ENCODE measurements at places on chromosomes 11 and 22.
A peak's percentile ranks its signal among the peaks of the same experiment; 100 is the strongest.

- DNase-seq = no peak
Measured at GRCh38 chr22:43173566-43173965, 13.4 kb downstream of the TTLL12 start.

- no peak for DNase-seq
Measured at GRCh38 chr22:35684270-35684700, 33.4 kb upstream of the APOL5 start.

GRCh38 chr11:72309641-72310040, 65.7 kb upstream of the PHOX2A start:
- no peak for DNase-seq

- peak; percentile 34 for DNase-seq
Measured at GRCh38 chr22:25563761-25564319, 635 bp upstream of the GRK3 start.

GRCh38 chr22:41976070-41976901, 7.0 kb downstream of the SEPTIN3 start:
- peak; percentile 72 for DNase-seq

DNA sequence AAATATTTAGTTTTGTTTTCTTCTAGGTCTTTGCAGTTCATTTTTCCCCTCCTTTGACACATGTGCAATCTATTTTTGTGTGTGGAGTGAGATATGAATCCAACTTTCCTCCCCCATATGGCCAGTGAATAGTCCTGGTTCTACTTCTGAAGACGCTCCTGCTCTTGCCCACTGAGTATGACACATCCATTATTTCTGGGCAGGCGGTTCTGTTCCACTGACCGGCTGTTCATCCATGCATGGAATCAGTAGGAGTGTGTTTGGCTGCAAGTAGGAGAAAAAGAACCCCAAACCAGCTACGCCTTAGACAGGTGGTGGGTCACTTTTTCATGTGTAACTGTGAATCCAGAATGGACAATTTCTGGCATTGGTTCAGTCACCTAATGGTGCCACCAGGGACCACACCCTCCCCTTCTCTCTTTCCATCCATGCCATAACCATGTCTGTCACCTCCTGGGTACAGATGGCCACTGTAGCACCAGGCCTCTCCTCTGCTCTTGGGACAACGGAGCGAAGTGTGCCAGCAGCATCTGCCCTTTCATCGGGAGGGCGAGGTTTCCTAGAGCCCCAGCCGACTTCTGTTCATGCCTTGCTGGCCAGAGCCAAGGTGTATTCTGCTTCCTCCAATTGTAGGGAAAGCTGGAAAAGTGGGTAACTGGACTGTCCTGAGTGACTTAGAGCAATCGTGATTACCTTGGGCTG, 67.4 kb upstream of the SLC22A12 start:
- DNase-seq = no peak

- DNase-seq = peak; percentile 77
Measured at GRCh38 chr11:450809-451451, 851 bp downstream of the PTDSS2 start.

DNA sequence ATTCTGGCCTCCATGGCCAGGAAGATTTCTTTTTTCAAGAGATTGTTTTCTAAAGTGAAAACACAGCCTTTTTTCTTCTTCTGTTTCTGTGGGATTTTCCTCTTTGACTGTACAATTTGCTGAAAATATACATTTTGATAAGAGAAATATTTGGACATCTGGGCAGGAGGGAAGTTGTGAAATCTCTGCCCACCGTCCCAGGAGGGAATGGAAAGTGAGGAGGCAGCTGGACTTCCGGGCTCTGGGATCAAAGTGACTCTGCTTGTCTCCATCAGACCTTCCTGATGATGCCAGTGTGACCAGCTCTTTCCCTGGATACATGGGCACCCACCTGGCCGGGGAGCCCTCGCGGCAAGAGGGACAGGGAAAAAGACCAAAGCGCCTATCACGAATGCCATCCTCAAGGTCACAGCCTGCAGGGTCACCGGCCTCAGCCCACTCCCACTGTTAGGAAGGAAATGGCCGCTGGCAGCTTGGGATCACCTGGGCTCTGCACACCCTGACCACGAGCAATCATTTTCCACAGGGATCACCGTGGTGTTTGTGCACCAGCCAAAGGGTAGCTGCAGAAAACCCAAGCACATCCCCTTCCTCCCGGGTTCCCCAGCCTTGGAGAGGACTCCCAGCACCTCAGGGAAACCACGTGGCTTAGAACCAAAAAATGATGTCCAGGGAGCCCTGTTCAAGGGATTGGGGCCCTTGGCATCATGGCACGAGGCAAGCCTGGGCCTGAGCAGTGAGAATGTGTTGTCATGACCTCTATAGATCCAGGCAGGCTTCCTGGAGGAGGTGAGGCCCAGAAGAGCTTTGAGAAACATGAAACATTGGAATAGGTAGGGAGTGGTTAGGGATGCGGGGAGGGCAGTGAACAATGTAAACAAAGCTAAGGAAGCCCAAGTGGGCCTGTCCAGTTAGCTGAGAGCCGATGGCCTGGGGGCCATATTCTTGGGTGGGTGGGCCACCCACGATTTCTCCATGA, 29.1 kb upstream of the CCND1 start:
- no peak for DNase-seq

DNA sequence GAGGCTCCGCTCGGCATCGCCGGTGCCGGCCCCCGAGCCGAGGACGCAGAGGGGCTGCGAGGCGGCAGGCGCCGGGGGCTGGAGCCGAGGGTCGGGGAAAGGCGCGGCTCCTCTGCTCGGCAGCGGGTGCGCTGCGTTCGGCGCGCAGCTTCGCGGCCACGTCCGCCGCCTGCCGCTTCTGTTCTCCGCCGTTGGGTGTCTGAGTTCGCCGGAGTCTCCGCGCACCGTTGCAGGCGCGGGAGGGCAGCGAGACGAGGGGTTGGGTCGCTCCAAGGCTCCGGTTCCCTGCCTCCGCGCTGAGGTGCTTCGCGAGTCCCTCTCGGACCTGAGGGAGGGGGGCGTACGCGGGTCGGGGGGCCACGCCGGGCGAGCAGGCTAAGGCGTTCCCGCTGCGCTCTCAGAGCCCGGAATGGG, 347 bp downstream of the MN1 start:
- peak; percentile 67 for DNase-seq

DNA sequence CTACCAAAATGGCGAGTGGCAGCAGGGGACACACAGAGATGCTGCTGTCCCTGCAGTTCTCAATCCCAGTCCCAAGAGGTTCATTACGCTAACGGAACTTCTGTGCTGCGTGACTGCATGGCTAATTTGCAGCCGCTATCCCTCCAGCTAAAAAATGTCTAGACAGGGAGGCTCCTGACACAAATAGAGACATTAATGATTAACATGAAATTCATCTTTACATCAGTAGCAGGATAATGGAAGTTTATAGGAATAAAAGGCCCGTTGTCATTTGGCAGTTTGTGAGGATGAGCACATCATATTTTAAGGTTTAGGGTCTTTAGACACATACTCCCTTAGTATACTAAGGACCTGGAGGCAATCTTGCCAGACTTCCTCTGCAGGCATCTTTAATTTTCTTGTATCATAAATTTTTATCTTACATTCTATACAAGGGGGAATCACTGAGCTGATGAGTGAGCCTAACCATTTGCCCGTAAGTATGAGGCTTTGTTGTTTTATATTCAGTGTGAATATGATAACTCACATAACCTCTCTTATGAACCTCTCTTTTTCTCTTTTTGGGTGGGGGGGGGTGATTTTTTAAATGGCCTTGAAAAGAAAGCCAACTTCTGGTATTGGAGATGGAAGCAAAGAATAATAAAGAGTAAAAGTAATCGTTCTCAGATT, 99.8 kb upstream of the OR9G4 start:
- DNase-seq = no peak

DNA sequence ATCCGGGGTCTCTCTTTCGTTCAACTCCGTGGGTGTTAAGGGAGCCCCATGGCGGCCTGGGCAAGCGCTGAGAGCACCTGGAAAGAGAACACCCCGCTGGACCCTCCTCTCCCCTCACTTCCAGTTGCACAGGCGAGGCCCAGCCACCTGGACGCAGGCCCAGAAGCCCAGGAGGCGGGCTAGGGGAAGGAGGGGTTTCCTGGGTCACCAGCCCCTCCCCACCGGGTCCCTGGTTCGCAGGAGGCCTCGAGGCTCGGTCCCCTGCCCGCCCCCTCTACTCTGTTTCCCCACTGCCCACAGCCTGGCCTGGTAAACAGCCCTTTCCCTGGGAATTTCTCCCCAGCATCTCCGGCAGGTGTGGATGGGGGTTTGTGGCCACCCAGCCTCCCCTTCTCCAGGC, 8.5 kb upstream of the NFAM1 start:
- no peak for DNase-seq

GRCh38 chr11:6253197-6253596, 6.4 kb upstream of the CCKBR start:
- no peak for DNase-seq

DNA sequence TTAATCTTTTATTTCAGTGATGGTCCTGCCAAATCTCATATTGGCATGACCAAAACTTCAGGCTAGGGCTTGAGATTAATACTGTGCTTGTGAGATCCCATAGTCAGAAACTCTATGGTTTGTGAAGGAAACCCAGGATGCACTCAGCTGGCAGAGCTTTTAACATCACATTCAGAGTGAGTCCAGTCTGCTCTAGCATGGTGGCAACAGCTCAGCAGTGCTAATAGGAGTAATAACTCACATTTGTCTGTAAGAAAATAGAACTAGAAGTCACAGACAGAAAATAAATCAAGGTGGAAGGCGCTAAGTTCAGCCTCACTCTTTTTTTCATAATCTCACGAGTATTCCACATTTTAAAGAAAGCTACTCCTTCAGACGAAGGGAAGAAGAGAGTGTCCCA, 549.3 kb upstream of the TENM4 start:
- DNase-seq = no peak

- DNase-seq = no peak
Measured at GRCh38 chr11:33652930-33653329, 47.7 kb downstream of the C11orf91 start.

- DNase-seq = no peak
Measured at GRCh38 chr11:61709572-61709971, 29.4 kb downstream of the DAGLA start.

DNA sequence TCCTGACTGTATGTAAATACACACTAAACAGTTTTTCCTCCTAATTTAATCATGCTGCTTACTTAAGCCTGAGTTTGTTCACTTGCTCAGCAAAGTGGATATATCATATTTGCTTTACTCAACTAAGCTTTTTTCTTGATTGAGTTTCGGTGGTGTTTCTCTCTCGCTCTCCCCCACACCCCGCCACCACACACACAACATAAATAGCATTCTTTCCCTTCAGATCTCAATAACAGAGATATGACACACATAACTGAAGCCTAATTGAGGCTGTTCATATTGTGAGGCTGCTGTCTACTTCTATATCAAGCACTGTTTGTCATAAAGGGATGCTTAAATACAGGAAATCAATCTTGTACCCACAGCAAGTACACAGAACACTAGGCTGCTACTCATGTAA, 364.9 kb downstream of the FAT3 start:
- DNase-seq = no peak

- DNase-seq = no peak
Measured at GRCh38 chr22:27749597-27750225, 51.8 kb downstream of the MN1 start.

DNA sequence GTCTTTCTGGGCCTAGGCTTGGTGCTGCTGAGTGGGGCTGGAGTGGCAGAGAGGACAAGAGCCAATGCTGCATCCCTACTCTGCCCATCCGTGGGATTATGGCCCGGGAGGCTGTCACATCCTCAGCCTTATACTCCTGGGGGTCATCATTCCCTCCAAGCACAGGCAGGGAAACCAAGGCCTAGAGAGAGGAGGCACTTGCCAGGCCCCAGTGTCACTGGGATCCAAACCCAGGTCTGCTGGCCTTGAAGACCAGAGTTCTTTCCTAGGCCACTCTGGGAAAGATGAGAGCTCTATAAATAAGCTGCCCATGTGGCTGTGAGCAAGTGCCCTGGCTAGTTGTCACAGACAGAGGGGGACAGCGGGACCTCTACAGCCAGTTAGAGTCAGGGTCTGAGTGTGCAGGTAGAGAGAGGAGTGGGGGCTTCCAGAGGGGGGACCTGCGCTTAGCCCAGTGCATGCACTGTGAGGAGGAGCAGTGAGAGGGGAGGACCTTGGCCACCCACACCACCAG, 4.8 kb downstream of the RELT start:
- no peak for DNase-seq

GRCh38 chr22:24161909-24162308, 19.4 kb upstream of the SUSD2 start:
- DNase-seq = no peak

GRCh38 chr11:130560000-130560780, 111.7 kb downstream of the ADAMTS15 start:
- DNase-seq = no peak

DNA sequence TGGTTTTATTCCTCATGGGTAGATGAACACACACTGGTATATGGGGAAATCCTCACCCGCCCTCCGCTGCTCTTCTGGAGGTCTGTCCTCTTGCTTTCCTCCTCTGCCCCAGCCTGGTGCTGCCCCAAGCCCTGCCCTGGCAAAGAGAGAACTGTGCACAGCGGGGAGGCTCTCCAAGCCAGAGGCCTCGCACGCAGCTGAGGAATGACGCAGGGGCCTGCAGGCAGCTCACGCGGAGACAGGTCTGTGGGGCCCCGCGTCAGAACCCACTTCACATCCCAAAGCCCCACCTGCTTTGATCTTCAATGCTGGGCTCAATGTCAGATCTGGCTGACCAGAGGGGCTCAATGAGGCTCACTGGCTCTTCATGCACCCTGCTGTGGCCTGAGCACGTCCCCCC, 10.0 kb downstream of the GATD1 start:
- DNase-seq = no peak

GRCh38 chr22:37804881-37805809, 2.6 kb upstream of the GCAT start:
- DNase-seq = peak; percentile 71

GRCh38 chr11:8068605-8069221, 12.3 kb upstream of the TUB start:
- DNase-seq = no peak

DNA sequence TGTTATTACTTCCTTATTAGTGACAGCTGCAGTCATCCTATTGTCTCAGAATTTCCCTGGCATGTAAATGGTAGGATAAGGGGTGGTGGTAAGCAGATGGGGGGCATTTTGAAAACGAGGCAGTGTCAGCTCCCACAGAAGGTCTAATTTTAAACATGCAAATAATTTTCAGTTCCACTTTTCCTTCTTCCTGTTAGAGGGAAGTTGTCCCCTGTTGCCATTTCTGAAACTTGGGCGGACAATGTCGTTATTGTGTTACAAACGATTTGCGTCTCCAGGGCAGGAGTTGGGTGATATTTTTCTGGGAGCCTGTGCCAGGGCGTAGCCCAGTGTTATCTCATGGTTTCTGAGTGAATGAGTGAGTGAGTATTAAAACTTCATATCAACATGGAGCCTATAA, 7.4 kb downstream of the PTPRJ start:
- no peak for DNase-seq

DNA sequence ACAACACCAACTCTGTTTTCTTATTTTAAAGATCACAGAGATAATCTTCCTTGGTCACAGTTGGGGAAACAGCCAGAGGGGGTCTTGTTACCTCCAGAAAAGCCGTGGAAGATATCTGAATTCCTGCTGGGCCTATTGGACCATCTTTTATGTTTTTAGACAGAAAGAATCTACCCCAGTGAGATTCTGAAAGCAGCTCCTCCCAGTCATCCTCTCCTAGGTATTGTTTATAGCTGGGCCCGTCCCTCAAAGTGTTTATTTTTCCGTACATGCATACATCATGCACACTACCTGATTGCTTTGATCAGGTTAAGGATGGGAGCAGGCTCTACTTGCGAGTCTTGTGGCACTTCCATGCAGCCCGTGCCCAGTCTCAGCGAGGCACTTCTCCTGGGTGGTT, 742.4 kb downstream of the NTM start:
- no peak for DNase-seq
